Occipital lobe (tissue), 3 donors: ENCODE measurements at places on chromosomes 13 and 19.

GRCh38 chr13:53064731-53065130 lies 36.1 kb downstream of the OLFM4 start:
- DNase-seq: no peak

- DNase-seq: peak; percentile 65
These were observed 37.5 kb downstream of the SUGP2 start for GRCh38 chr19:18995804-18996241.

DNA sequence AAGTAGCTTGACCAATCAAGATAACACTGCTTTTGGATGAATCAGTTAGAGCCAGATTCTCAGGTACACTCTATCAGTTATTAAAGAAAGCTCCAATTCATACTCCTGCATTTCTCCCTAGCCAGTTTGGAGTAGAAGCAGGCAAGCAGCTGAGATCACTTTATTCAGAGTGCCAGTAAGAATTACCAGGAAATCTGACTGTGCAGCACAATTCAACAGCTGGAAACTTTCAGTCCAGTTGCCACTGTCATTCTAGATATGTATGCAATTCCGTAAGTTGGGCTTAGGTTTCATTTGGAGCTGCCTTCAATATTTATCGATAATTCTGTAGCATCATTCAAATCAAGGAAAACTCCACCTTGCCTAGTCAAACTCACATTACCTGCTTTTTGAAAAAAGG lies 2625.6 kb upstream of the PCDH20 start:
- DNase-seq: no peak

GRCh38 chr13:98525456-98526181 lies 51.3 kb downstream of the STK24 start:
- DNase-seq: no peak

- DNase-seq: no peak
These were observed 2.6 kb downstream of the GPI start for GRCh38 chr19:34367624-34367957.
